ENCODE measurements at places on chromosomes 12 and 14. TPM values are rescaled to one million over a fixed set of nuclear protein-coding genes. Genes with fewer than 3 reads are reported as not detected.

The TAS2R9 gene
- total RNA-seq: 0.28 TPM

The GPRC5D gene
- not detected for total RNA-seq

- DNase-seq: no peak
Measured at GRCh38 chr12:131074221-131075083, 120.7 kb downstream of the ADGRD1 start.

- no peak for DNase-seq
Measured at GRCh38 chr12:80745851-80746505, 29.3 kb downstream of the MYF5 start.

- no peak for DNase-seq
Measured at GRCh38 chr12:27913999-27914614, 58.4 kb downstream of the PTHLH start.

The MYL6 gene
- total RNA-seq: 1,169 TPM

The CLEC2A gene
- total RNA-seq: not detected

DNA sequence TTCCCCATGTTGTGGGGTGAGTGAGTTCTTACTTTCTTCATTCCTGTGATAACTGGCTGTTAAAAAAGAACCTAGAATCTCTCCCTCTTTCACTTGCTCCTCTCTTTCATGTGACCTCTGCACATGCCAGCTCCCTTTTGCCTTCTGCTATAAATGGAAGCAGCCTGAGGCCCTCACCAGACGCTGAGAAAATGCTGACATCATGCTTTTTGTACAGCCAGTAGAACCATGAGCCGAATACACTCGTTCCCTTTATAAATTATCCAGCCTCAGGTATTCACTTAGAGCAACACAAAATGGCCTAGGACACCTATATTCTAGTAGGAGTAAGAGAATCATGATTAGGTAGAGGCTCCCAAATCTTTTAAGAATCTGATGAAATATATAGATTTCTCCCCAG lies 333.5 kb downstream of the LRIG3 start:
- no peak for DNase-seq

GRCh38 chr12:106873983-106874382 lies 81.7 kb upstream of the TMEM263 start:
- no peak for DNase-seq

The NFKBIA gene
- 85.5 TPM for total RNA-seq

The PARPBP gene
- total RNA-seq: 20.5 TPM

DNA sequence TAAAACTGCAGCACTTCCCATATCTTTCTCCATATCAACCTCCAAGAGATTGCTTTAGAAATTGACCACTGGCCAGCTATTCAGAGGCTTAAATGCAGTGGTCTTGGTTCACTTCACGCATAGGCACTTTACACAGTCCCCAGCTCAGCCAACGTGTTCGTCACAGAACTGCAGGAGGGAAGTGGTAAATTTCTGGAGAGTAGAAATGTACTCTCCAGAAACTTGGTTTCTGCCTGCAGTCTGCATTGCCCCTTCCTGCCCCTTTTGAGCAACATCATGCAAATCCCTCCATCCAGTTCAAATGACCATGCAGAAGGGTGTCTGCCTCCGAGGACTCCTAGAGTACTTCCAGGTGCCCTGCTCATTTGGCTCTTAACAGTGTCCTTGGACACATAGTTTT lies 42.7 kb upstream of the NEDD1 start:
- no peak for DNase-seq

DNA sequence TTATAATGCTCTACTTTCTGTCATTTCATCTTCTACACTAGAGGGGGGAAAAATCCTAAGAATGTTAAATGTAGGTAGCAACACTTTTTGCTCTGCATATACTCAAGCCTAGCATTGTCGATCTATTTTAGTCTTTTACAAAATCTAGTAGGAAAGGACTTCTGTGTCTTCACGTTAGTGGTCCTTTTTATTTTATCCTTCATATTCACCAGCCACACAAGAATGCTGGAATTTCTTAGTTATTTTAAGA lies 253.0 kb upstream of the FLRT2 start:
- no peak for DNase-seq

The PIANP gene
- 0.75 TPM for total RNA-seq

The PRPH gene
- not detected for total RNA-seq

DNA sequence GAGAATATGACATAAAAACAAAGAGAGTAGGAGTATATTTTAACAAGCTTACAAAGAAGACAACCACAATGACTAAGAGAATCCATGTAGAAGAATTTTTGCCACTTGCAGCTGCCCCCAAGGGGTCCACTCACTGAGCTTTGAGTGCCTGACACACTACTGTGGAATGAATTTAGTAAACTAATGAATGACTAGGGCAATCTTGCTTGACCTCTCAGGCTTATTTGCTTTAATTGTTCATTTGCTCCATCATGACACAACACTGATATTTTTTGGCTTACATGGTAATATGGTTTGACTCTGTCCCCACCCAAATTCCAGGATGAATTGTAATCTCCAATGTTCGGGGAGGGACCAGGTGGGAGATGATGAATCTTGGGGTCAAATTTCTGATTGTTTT lies 249.1 kb upstream of the FAR2 start:
- DNase-seq: no peak

The PTPN21 gene
- not detected for total RNA-seq

DNA sequence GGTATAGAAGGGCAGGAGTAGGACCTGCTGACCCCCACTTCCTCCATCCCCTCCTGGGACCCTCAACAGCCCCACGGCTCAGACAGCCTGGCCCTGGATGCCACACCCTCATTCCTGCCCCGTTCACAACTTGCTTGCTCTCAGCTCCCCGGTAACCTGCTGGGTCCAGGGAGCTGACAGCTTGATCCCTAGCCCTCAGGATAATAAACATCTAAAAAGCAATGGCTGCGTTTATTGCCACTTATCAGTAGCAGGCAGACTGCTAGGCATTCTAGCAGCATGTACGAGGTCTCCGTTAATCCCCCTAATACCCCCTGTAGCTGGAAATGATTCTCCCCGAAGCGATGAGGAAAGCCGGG lies 24.3 kb upstream of the RPLP0 start:
- no peak for DNase-seq

DNA sequence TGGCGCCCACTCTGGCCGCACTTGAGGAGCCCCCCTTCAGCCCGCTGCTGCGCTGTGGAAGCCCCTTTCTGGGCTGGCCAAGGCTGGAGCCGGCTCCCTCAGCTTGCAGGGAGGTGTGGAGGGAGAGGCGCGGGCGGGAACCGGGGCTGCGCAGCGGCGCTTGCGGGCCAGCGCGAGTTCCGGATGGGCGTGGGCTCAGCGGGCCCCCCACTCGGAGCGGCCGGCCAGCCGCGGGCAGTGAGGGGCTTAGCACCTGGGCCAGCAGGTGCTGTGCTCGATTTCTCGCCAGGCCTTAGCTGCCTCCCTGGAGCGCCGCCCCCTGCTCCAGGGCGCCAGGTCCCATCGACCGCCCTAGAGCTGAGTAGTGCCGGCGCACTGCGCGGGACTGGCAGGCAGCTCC lies 8.0 kb upstream of the VWF start:
- DNase-seq: no peak

The GSC gene
- total RNA-seq: not detected

- DNase-seq: no peak
Measured at GRCh38 chr12:12108441-12109058, 37.8 kb downstream of the BCL2L14 start.

The SLC2A14 gene
- total RNA-seq: 0.11 TPM

GRCh38 chr12:112936927-112937326 lies 1.3 kb upstream of the OAS3 start:
- DNase-seq: no peak

DNA sequence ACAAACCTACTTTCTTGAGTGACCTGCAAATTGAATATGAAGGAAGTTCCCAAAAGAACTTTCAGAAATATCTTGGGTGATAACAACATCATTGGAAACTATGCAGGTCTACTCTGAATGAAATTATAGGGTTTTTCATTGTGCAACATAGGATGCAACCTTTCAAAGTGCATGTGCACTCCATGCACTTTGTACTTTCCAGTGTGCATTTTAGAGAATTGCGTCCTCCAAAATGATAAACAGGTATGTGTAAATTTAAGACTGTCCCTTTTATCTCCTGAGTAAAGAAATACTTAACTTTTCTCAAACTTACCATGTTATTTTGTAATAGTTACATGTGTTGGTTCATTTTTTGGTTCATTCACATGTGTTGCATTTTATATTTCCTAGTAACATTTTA lies 13.2 kb downstream of the SRSF5 start:
- DNase-seq: no peak

DNA sequence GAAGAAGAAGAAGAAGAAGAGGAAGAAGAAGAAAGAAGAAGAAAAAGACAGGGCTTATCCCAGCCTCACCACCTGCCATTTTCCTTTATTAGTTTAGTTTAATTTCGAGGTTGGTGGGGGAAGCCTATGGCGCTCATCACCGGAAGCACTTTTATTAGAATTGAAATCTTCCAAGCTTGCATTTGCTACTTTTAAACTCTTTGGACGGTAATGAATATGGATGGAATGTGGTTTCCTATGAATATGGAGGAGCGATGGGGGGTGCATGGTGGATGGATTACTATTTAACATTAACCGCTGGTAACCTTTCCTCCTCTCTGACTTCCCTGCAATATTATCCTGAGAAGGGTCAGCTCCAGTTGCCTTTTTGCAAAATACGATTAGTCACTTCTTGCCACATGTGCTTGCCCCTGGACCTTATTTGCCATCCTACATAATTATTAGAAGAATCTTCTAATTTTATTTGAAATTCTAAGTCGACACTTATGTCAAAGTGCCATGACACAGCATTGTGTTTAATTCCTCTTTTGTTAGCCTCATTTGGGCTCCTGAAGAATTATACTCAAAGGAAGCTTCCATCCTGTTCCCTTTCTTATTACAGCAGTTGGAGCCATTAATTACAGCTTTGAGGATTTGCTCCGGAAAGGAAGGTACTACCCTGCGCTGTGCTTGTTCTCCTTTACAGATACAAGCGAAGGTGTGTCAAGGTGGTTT lies 424.5 kb downstream of the VRK1 start:
- DNase-seq: no peak

- DNase-seq: no peak
Measured at GRCh38 chr14:91570021-91570420, 59.9 kb upstream of the PPP4R3A start.

The PIK3C2G gene
- total RNA-seq: not detected

The ESR2 gene
- total RNA-seq: not detected

DNA sequence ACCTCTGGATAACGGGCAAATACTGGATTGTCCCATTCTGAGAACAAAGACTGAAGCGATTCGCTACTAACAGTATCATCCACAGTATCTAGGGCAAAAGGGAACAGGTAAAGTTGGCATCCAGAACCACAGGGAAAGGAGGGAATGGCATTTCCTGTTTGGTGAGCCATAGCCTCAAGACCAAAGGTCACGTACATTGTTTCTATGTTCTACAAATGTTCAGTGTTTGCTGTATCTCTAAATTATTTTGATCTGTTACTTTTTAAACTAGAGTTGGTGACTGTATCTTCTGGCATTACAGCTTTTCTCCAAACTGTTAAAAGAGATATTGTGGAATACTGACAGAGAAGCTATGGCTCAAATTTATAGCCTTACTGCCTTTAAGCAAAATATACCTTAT lies 9.7 kb downstream of the MLH3 start:
- no peak for DNase-seq

The AJUBA gene
- total RNA-seq: 1.3 TPM

DNA sequence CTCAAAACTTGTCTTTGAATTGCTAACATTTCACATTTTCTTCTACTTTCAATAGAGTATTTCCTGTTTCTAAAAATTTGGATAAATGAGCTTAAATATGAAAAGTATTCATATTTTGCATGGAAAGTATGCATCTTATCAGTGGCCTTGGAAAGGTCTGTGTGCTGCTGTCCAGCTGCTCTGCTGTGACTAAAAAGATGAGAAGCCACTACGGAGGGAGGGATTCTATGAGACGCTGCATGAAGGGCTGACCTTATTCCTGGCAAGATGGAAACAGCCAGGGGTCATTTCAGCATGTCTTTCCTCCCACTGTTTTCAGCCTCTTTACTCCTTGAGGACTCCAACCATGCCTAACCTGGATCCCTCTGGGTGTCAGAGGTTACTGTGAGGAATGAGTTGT lies 13.0 kb downstream of the PIWIL1 start:
- DNase-seq: no peak

DNA sequence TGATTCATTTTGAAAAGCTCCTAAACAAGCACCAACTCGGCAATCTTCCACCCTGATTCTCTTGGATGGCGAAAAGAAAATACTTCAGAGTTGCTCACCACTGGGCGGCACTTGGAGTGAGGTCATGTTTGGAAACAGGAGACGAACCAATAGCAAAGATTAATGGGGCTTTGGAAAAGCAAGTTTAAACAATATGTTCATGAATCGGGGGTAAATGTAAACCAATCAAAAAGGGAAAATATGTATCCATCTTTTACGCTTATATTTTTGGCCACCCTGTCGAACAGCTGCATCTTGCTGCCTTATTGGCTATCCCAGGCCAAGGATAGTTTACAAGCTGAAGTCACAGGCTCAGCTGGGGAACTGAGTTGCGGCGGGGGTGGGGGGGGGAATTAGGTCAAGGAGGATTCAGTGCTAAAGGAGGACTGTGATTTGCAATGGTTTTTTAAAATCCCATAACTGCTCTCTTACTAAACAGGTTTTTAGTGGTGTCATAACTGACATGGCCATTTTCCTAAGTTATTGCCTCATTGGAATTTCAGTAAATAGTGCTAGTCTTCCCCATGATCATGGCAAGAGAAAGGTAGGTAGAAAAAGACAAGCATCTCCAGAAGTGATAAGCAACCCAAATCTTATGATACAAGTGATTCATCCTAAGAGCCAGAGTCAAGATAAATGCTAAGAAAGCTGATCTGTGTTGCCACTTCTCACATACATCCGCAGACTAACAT lies 210.6 kb downstream of the PHLDA1 start:
- DNase-seq: no peak

The PCED1B gene
- 102 TPM for total RNA-seq

- no peak for DNase-seq
Measured at GRCh38 chr14:38207377-38207735, 348 bp upstream of the SSTR1 start.

The LBHD2 gene
- not detected for total RNA-seq

DNA sequence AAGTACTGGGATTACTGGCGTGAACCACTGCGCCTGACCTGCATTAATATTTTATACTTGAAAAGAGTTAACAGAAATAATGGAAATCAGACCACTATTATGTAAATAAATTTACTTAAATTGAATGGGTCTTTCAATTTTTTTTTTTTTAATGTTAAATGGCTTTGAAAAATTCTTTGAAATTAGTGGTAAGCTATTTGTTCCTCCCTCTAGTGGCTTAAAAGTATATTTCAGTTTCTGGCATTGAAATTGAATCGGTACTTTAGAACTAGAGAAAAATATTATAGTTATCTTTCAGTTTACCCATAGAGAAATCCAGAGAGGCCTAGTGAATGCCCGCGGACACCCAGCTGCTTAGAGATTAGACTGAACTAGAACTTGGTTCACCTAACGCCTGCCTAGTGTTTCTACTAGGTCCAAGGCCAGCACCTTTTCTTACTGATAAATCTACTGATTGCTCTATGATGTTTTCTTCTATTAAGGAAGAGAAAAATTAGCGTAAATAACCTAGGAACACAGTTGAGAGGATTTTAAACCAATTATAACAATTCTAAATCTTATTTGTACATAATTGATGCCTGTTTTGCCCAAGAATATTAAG lies 106.5 kb downstream of the EML1 start:
- DNase-seq: no peak

- DNase-seq: no peak
Measured at GRCh38 chr14:60257865-60258264, 8.8 kb downstream of the PPM1A start.

- no peak for DNase-seq
Measured at GRCh38 chr14:104477666-104478380, 101.7 kb upstream of the C14orf180 start.
